NCI-H2081 treated with DMSO at 0.1 percent for 48 hours (cell line): ENCODE measurements at places on chromosomes 5 and 9.

DNA sequence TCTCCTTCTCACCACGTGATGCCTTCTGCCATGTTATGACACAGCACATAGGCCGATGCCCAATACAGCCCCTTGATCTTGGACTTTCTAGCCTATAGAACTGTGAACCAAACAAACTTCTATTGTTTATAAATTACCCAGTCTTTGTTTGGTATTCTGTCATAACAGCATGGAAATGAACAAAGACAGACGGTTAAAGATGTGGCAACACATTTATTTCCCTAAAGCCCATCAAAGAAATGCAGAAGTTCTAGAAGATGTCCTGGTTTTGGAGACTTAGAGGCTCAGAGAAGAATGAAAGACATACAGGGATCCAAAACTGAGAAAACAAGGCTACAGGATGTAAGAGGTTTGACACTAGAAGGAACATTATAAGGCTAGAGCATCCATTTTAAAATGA, 600.8 kb upstream of the DAB2 start:
- DNase-seq = no peak

GRCh38 chr5:60779466-60779865, 64.6 kb downstream of the ELOVL7 start:
- no peak for DNase-seq

- DNase-seq = no peak
Observed at GRCh38 chr5:60277941-60278340, 384.4 kb upstream of the PDE4D start.

- DNase-seq = no peak
Observed at GRCh38 chr9:113219969-113220368, 1.1 kb downstream of the FKBP15 start.

DNA sequence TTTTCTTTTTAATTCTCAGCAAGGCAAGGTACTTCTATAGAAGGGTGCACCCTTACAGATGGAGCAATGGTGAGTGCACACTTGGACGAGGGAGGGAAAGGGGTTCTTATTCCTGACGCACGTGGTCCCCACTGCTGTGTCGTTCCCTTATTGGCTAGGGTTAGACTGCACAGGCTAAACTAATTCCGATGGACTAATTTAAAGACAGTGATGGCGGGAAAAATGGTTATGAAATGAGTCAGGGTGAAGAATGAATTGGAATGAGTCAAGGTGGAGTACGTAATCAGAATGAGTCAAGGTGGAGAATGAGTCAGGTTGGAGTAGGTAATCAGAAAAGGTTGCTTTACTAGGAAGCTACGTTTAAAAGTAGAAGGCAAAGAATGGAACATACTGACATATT, 2.1 kb upstream of the HMGCS1 start:
- DNase-seq = no peak

GRCh38 chr5:177478711-177479646, 5.5 kb upstream of the DBN1 start:
- DNase-seq = no peak

GRCh38 chr9:123011878-123012528, 21.5 kb upstream of the GPR21 start:
- DNase-seq = no peak

DNA sequence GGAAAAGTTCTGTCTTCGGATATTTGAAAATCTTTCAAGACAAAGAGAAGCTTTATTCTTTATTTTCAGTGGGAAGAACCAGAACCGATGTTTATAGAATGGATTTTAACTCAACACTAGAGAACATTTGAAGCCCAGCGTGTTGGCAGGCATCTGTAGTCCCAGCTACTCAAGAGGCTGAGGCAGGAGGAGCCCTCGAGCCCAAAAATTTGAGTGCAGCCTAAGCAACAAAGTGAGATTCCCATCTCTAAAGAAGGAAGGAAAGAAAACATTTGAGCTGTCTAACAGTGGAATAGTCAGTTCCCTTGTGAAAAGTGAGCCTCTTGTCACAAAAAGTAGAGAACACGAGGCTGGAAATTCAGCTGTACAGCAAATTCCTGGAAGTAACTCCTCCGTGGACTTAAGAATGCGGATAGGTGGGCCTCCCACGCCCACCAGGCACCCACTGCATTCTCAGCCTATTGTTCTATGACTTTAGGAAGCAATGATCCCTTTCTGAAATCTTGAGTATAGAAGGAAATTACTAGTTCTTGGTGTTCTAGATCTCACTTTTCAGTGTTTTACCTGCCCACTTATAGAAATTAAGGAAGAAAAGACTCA, 2.3 kb upstream of the PTPDC1 start:
- DNase-seq = no peak

- DNase-seq = no peak
Observed at GRCh38 chr5:90549729-90550275, 8.8 kb upstream of the ADGRV1 start.

DNA sequence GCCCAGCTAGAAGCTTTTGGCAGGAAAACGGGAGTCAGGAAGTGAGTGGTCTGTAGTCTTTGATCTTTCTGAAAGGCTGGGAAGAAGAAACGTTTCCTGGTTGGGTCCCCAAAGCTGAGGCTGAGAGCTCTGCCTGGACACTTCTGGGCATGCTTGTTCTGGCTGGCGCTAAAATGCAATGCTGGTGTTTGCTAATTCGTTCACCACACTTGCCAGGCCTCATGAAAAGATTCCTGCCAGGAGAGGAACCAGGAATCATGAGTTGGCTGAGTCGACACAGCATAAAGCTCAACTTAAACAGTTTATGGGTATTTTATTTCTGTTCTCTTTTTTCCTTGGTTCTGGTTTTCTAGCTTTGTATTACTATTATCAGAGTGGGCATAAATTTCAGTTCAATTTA, 10.7 kb upstream of the PTGR1 start:
- no peak for DNase-seq

- DNase-seq = no peak
Observed at GRCh38 chr9:88950341-88951154, 40.7 kb upstream of the S1PR3 start.

GRCh38 chr5:176775409-176775808, 35.0 kb upstream of the UNC5A start:
- DNase-seq = no peak

DNA sequence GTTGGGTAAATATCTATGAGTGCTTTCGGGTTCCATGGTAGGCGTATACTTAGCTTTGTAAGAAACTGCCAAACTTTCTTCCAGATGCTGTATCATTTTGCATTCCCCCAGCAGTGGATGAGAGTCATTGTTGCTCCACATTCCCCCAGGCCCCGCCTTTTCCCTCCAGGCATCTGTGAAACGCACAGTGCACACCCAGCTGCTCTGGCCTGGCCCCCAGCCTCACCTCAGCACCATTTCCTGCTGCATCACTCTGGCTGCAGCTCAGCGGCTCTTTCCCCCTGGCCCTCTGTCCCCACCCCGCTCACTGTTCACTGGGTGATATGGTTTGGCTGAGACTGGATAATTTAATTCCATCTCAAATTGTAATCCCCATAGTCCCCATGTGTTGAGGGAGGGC, 76.6 kb upstream of the SPTLC1 start:
- DNase-seq = no peak
